ENCODE measurements at places on chromosomes 5 and 9.

DNA sequence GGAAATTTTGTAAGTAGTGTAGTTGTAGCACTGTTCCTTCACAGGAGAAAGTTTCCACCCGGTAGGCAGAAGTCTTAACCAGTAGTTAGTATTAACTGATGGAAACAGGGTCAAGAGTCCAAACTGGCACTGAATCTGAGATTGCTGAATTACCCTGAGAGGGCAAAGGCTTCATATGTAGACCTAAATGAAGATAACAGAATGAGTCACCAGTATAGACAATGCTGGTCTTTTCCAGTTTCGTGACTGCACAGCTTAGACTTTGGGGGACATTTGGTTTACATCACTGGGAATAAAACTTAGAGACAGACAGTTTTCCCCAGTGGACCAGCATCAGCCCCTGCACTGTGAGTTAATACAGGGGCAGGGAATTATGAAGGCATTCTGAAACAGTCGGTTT is 60.5 kb downstream of the PCSK5 start:
- DNase-seq: no peak

- no peak for DNase-seq
Observed at GRCh38 chr9:4038182-4038723, 261.6 kb downstream of the GLIS3 start.

- no peak for DNase-seq
Observed at GRCh38 chr5:56094579-56095361, 100.0 kb upstream of the IL6ST start.

GRCh38 chr5:75616971-75617621 is 5.8 kb downstream of the ANKDD1B start:
- no peak for DNase-seq

- no peak for DNase-seq
Observed at GRCh38 chr5:113268232-113268631, 166.6 kb downstream of the TSSK1B start.

DNA sequence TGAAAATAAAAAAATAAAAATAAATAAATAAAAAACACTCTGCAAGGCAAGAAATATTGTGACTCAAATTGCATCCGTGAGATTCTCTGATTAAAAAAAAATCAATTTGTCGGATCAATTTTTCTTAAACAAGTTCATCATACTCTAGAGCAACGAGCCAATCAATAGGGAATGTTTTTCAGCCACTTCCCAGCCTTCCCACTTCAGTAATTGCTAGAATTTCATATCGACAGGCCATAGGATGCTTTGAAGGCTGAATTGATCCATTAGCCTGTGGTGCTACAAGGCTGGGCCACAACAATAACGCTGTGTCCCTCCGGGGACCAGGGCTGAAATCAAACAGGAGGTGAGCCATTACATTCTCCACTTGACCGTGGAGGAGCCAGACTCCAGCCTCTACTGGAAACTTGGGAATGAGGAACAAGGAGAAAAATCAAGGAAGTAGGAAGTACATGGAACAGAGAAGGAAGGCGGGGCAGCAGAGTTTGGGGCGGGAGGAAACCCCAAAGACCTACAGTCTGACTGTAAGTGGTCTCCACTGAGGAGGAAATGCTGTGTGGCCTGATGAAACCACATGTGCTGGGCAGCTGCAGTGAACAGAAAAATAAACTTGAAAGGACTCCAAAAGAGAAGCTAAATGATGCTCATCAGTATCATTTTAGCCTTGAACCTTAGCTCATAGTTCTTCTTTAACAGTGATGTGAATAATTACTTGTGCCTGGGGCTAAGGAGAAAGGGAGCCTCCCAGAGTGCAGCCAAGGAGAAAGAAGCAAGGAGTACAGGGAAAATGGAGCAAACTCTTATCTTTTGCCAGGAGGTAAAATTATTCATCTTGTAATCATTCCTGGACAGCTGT is 308.6 kb downstream of the TLE1 start:
- no peak for DNase-seq

DNA sequence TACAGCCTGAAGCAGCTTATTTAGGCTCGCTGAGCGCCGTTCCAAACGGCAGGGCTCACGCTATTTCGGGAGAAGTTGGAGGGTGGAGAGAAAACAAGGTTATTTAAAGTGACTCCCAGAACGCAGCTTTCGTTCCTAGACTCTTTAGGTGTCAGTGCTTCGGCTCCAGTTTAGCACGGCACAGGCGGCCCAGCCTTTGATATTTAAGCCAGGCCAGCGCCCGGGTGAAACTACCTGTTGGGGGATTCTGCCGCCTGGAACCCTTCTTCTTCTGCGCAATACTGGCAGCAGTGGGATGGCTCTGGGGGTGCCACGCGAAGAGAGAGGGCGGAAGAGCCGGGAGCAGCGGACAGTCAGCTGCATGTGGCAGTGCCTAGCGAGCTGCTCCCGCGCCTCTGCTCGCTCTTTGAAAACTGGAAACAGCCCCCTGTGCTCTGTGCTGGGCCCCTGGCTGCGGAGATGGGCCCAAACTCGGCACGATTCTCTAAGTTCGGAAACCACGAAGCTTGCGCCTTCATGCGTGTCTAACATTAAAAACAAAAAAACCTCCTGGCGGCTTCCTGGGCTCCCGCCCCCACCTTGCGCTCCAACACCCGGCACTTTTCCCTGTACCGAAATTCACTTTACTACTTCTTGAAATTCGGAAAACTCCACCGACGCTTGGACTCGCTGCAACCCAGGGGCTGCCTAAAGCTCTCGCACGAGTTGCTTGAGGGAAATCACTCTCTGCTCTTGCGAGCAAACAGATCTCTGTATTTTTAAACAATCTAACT is 34.6 kb upstream of the NFIB start:
- no peak for DNase-seq

GRCh38 chr5:74430631-74431289 is 209.8 kb downstream of the ENC1 start:
- no peak for DNase-seq
